ENCODE measurements at places on chromosomes 12 and 14.

DNA sequence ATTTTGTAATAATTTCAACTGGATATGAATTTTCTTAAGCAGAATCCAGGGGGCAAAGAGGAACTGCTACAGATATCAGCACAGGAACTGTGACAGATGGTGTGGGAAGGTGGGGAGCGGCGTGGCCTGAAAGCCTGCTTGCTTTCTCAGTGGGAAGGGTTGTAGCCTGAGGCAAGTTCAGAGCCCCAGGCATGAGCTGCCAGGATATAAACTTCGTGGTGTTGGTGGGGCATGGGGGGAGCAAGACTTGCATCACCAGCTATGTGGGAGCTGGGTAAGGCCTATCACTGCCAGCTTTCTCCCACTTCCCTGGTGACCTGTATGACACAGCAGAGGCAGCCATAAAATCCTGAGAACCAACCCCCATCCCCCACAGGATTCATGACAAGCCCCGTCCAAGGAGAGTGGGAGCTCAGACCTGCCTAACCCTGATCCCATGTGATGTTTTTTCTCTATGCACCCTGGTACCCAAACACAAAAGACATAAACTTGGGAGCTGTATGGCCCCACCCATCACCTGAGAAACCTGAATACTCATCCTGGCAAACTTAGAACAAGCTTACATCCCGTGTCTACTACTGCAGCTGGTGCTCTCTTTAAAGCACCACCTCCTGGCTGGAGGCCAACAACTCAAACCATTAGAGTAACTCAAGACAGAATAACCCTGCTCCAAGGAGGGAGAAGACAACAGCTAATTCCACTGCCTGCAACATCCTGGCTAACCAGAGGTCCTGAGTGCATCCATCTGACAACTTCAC is 16.5 kb downstream of the CLEC1A start:
- no peak for DNase-seq

- no peak for DNase-seq
These were observed 8.2 kb upstream of the PAWR start for GRCh38 chr12:79698966-79699365.

- no peak for DNase-seq
These were observed 37.6 kb upstream of the TSPAN8 start for GRCh38 chr12:71195338-71195896.

DNA sequence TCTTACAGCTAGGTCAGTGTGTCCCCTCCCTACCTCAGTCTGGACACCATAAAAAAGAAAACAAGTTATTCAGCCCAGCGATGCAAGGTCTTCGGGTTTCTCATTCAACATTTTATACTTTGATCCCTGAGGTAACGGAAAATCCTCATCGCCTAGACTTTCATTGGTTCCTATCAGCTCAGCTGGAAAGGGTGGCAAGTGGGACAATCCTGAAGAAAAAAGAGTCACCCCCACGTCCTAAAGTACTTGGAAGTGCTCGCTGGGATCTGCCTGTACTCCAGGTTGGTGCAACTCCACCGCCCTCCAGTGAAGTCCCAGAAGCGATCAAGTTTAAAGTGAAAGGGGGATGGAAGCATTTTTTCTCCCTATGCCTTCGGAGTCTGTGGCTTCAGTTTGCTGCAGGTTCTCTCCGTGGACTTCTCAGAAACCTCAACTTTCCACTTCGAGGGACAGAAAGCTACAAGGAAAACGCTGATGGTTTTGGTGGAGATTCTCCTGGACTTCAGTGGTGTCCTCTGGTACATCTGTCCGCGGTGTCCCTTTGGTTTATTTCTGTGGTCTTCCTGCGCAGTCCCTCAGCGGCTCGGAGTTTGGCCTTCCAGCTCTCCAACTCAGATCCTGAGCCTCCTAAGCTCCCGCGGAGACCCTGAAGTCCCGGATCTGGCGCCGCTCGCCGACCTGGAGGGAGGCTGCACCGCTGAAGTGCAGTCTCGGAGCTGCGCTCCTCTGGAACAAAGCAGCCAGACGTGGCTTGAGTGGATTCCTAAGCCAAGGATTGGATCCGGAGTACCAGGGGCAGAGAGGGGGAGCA is 1.8 kb upstream of the LRFN5 start:
- DNase-seq: peak; percentile 50

GRCh38 chr14:84657911-84658310 is 872.0 kb upstream of the FLRT2 start:
- no peak for DNase-seq

GRCh38 chr12:113858841-113859386 is 107.2 kb downstream of the RBM19 start:
- no peak for DNase-seq

DNA sequence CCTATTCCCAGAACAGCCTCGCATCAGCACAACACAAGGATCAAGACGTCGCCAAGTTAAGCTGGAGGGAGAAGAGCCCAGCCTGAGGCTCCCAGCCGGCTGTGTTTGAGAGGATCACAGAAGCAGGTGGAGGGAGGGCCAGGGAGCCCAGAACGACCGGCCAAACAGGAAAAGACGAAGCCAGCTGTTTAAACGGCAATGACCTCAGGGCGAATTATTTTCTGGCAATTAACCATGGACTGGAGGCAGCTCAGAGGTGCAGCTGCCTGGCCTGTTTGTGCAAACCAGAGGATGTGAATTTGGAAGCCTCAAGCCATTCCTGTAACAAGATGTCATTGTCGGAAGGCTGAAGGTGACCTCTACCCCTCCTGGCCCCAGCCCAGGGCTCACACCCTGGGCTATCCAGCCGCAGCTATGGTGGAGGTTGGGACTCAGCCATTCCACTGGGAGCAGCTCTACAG is 175.8 kb upstream of the PRMT8 start:
- no peak for DNase-seq

- DNase-seq: no peak
These were observed 15.7 kb upstream of the FIGNL2 start for GRCh38 chr12:51863933-51864832.

GRCh38 chr14:75877292-75877691 is 104.5 kb downstream of the TGFB3 start:
- no peak for DNase-seq

GRCh38 chr12:117563706-117564105 is 202.3 kb upstream of the NOS1 start:
- no peak for DNase-seq

GRCh38 chr14:85296456-85297210 is 233.3 kb upstream of the FLRT2 start:
- no peak for DNase-seq

DNA sequence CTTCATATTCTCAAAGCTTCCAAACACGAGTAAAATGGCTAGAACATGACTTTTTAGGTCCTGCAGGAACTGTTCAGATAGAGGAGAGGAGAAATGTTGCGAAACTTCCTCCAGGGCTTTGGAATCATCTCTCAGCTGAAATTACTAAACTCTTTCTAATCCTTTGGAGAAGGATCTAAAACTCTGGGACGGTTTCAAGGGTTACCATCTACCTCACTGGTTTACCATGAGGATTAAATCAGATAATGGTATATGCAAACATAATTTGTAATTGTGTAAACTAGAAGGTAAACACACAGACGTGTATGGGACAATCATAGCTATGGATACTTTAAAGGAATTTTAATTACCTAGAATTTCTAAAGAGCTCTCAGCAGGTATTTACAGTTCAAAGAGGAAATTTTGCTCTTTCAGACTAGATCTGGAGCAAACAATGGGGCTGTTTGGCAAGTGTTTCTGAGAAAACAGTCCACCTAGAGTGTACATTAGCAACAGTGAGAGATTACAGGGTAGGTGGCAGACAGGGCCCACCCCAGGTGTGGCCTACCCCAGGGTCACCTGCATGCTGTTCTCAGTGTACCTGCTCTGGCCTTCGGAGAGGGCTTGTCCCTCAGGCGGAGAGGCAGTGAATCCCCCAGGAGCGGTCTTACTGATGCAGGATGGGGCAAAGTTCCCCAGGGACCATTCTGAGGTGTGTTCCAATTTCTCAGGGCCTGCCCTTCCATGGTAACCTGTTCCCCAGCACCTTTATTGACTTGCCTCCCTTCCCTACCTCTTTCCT is 124.7 kb upstream of the MAX start:
- no peak for DNase-seq

GRCh38 chr12:47433876-47434275 is 272.0 kb downstream of the RPAP3 start:
- no peak for DNase-seq

- DNase-seq: no peak
These were observed 18.9 kb downstream of the CMAS start for GRCh38 chr12:22064968-22065367.

GRCh38 chr14:50056435-50056834 is 59.9 kb downstream of the VCPKMT start:
- DNase-seq: no peak

GRCh38 chr14:74599321-74599761 is 12.7 kb downstream of the LTBP2 start:
- no peak for DNase-seq

DNA sequence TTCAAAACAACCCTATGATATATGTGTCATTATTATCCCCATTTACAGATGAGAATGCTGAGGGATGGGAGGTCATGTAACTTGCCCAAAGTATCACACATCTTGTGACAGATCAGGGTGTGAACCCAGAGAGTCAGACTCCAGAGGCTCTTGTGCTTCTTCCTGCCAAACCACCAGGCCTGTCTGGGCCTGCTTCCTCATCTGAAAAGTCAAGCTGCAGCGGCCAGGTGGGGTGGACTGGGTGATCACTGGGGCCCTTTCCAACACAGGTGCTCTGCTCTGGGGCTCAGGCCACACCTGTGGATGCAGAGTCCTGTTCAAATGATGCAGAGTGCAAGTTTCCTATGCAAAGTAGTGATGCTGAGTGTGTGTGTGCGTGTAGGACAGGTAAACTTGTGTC is 26.7 kb downstream of the TSPAN11 start:
- no peak for DNase-seq

DNA sequence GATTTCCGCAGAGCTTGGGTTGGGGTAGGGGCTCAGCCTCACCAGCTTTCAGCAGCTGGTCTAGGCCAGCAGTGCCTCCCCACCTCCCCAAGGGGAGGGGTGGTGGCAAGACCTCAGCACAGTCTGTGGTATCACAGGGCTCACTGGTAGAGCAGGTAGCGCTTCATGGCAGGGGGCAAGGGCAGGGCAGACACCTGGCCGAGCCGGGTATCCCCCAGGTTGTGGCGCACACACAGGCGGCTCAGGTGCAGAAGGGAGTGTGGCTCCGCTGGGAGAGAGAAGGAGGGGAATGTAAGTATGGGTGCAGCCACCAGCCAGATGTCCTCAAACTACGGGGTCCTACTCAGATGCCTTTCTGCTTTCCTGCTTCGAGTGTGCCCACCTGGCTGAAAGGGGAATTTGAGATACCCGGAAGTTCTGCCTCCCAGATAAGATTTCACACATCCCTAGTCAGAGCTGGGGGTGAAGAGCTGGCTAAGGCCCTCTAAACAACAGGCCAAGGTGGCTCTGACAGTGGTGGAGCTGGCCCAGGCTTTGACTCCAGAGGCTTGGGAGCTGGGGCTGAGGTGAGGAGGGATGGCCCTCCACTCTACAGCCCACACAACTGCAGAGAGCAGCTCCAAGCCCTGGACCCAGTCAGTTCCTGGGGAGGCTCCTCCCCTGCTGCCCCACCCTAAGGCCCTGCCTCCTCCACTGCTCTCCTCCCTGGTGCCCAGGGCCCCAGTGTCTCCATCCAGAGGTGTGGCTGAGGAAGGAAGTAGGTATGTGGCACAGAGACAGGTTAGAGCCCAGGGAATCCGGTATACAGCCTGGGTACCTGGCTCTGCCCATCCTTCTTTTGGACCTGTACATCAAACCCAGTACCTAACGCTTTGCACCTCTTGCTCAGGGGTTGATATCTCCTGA is 1.8 kb downstream of the SPSB2 start:
- DNase-seq: no peak

- DNase-seq: no peak
These were observed 163.0 kb upstream of the NUDT4 start for GRCh38 chr12:93214523-93215289.

- no peak for DNase-seq
These were observed 31.9 kb downstream of the CCDC91 start for GRCh38 chr12:28222081-28222700.

DNA sequence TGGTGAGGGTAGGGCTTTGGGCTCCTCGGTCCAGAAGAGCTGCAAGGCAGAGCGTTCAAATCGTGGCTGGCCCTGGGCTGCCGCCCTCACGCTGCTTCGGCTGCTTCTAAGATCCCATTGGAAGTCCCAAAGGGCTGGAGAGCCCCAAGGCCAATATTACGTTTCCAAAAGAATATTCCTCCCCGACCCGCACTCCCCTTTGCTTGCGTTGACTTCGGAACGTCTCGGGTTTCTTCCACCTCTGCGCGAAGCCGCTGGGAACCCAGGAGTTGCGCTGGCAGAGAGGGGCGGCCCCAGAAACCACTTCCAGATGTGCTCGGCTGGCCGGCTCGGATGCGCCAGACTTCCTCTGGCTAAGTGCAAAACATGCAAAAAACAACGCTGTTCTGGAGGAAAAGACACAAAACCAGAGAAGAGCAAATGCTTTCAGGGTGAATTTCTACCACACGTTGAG is at the start of gene GLT8D2:
TSS of gene GLT8D2 (minus strand) at position 285 of the 454 bp plus-strand sequence. CDS start 30,539 bp downstream, outside the sequence.
- DNase-seq: no peak

DNA sequence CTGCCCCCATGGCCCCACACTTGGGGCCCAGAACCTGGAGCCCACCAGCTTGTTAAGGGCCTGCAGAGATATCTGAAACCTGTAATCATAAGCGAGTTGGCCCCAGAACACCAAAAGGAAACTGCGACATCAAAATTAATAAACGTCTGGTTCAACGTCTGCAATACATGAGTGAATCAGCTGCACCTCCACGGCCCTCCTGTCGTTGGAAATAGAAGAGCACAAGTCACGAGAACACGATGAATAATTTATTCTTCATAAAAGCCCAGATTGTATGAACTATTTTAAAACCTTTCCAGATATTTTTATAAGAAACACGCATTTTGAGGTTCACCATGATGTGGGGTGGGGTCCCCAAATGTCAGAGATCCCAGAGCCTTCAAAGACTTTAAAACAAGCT is 9.7 kb upstream of the CMKLR1 start:
- no peak for DNase-seq

DNA sequence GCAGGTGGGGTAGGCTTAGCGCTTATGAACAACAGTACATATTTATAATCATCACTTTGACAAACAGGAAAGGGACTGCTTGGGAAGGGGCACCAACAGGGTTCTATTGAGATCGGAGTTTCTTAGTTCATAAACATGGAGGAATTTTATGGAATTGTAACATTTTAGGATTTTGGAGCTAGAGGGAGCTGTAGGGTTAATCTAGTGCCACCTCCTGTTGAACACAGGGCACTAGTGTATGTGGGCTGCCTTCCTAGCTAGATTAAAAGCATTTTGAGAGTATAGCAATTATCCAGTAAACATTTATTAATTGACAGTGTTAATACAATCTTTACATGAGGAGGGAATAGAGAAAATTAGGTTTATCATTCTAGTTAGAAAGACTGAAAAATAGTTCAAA is 23.1 kb upstream of the TBC1D30 start:
- no peak for DNase-seq

GRCh38 chr12:47803191-47803875 is 16.4 kb downstream of the HDAC7 start:
- no peak for DNase-seq

DNA sequence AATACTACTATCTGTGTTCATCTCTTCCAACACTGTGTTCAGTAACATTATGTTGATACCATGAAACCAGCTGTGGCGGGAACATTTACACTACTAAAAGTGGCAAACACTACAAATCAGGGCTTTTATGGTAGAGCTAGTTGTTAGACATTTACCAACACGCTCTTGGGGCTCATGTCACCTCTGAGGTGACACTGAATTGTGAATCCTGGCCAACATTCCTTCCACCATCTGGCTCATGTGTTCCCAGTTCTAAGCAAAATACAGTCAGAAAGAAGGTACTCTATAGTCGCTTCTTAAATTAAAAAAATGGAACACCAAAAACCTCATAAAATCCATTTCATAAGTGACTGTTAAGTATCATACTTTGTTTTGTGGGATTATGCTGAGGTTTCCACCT is 436.6 kb downstream of the FUT8 start:
- no peak for DNase-seq

- no peak for DNase-seq
These were observed 30.1 kb downstream of the SPRING1 start for GRCh38 chr12:116707751-116708150.
